ENCODE measurements at places on chromosomes 6 and 20.

DNA sequence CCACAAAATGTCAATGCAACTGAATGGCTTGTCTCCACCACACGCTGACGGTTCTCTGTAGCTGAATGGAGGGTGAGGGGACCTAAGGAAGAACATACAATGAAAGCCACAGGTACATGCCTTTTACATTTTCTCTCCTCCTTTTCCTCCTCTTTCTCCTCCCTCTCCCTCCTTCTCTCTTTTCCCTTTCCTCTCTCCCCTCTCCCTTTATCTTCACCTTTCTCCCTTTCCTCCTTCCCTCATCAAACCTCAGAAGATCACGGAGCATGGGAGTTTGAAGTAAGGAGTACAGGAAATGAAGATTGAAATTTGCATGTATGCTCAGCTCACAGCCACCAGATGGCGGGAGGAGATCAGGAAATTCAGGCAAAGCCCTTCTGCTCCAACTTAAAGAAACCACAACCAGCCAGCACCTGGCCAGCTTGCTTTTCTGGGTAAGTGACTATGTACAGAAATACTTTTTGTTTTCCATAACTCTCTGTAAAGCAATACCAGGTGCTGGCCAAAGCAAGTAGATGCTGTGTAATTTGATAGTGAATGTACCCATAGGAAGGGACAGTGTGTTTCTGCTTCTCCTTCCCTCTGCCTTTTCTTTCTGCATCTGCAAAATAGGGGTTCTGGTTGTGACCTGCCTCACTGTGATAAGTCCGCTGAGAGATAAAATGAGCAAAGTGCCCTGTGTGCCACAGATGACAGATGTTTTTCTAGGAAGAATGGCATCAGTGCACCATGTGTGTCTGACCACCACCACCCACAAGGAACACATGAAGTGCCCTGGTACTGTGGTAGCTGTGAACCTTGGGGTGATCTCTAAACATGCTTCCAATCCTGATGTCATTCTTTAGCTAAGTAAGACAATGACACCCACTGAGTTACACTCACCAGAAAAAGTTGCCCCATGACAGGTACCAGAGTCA lies 18.6 kb upstream of the FOXO3 start:
- DNase-seq: peak; percentile 46

DNA sequence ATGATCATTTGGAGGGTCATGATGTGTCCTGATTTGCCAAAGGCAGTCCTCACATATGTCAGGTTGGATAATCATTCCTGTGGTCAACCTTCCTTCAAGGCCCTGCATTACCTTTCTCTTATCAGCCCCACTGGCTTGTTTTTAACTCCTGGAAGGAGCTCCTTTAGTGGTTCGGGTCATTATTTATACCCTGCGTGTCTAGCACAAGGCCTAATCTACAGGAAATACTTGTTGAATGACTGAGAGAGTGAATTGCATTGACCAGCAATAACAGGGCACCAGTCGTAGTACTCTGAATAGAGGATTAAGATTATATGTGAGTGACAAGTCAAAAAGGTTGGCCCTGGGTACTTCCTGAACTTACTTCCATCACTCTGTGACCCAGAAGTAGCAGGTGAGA lies 4.5 kb downstream of the HIVEP2 start:
- no peak for DNase-seq

GRCh38 chr6:124928851-124929250 lies 33.4 kb upstream of the RNF217 start:
- no peak for DNase-seq

DNA sequence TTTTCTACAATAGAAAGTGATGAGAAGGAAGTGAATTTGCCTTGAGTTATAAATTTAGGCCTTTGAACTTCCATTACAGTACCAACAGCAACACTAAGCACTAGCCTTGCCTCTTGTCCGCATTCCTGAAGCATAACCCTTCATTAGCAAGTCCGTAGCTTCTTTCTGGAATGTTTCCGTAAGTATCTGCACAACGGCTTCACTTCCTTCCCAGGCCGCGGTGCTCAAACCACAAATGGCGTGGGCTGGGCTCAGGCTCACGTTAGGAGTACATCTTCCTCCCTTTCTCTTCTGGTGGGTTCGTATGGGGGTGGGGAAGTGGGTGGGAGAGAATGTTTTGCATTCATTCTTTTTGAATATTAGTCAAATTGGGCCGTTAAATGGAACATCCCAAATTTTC lies 193.8 kb upstream of the SNX9 start:
- peak; percentile 10 for DNase-seq

GRCh38 chr20:1841554-1842140 lies 53.6 kb upstream of the SIRPA start:
- no peak for DNase-seq

DNA sequence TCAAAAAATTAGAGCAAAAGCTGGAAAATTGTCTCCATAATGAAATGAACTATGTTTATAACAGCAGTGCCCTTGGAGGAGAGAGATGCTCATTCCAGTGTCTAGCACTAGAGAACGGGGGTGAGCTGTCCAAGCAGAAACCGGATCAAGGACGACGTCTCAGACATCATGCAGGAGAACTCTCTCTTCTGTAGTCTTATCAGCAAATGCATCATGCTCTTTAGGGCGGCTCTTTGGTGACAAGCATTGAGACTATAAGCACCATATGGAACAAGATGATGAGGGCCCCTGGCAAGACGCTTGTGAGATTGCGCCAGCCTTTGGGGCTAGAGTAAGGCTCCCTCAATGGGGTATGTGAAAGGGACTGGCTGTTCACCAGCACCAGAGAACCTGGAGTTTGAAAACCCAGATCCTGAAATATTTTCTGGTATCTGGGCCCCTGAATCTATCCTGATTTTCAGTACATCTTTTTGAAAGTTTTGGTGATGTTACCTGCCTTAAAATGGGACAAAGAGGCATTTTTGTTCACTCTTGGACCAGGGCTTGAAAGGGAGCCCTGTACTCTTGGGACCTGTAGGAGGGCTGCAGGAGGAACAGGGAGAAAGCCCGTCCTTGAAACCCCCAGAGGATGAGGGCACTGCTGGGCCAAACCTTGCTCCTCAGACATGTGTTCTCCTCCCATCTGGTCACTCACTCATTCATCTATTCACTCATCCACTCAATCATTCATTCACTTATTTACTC lies 127.6 kb downstream of the TTLL2 start:
- DNase-seq: no peak

DNA sequence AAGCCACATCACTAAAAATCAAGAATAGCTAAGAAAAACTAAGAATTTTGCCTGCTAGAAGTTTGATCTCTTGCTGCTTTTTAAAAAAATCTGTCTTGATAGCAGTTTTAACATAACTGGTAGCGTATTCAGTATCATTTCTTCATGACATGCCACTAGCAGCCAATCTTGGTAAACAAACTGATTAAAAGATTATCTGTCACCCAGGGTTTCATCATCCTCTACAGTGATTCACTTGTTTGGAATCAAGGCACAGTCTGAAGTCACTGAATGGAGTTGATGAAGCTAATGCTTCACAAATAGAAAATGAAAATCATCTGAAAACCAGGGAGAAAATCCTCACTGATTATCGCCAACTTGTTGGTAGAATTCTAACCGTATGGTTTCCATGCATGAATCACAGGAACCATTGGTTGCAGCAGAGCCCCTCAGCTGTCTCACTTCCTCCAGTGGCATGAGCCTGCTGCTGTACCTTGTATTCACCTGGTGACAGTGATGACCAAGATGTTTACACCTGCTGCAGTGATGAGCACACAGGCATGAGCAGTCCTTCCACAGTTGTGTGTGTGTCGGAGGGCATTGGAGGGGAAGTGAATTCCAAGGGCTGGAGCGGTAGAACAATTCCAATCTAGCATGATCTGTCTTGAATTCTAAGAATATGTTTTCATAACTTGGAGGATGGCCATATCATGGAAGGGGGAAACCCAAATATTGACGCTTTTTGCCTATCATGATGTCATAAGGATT lies 275.0 kb downstream of the KHDC1L start:
- DNase-seq: no peak

GRCh38 chr6:74447013-74447412 lies 751.0 kb downstream of the CD109 start:
- DNase-seq: no peak

DNA sequence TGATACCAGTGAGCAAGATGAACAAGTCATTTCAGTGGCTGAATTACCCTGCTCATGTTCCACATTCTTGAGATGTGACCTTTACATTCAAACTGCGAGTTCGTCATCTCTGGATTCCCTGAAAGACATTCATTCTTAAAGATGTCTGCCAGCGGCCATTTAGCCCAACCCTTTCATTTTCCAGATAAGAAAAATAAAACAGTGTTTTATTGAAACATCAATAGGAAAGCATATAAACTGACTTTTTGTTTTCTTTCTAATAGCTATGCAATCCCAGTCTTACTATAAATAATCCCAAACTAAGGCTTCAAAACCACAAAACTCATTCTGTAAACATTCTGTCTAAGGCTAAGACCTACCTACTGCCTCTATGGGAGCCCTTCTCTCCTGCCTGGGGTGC lies 134.0 kb downstream of the SAMD5 start:
- DNase-seq: no peak

DNA sequence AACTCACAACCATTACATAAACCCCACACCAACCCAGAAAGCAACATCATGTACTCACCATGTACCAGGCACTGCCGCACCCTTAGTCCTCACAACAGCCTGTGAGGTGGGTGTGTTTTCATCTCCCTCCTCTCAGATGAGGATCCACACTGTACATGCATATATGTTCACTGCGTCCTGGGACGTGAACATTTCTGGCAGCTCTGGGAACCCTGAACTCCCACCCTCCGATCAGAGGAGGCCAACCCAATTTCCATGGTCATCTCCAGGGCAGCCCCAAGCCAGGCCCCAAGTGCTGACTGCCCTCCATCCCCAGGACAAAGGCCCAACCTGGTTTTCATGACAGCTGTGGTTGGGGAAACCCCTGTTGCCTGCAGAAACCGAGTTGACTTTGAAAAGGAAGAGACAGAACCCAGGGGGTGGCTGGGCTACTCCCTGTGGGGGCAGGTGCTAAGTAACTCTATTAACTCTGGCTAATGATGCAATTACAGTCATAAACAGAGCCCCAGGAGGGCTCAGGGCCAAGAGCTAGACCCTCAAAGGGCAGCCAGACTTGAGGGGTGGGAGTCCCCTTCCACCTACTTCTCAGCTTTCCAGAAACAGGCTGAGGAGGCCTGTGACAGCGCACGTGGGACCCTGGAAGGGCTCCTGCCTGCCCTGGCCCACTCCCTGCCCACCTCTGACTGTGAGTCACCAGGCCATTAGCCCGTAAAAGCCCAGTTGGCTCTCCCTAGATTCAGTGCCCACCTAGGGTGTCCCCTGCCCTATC lies 2.6 kb downstream of the TFEB start:
- DNase-seq: no peak

GRCh38 chr6:168159506-168159905 lies 80.5 kb upstream of the FRMD1 start:
- DNase-seq: no peak

DNA sequence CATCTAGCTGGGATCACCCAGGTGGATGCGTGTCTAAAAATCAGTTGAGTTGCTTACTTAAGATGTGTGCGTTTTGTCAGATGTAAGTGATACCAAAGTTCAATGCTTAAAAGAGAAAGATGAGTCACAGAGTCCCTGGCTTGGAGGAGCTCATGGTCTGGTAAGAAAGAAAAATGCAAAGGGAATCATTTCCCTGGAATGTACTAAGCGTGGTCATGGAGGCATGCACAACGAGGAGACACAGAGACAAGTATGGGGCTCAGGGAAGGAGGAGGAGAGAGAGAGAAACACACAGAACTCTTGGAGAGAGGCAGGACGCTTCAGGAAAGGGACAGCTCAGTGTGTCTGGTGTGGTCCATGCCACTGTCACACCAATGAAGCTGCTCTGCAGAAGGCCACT lies 186.9 kb upstream of the GMDS start:
- DNase-seq: no peak

DNA sequence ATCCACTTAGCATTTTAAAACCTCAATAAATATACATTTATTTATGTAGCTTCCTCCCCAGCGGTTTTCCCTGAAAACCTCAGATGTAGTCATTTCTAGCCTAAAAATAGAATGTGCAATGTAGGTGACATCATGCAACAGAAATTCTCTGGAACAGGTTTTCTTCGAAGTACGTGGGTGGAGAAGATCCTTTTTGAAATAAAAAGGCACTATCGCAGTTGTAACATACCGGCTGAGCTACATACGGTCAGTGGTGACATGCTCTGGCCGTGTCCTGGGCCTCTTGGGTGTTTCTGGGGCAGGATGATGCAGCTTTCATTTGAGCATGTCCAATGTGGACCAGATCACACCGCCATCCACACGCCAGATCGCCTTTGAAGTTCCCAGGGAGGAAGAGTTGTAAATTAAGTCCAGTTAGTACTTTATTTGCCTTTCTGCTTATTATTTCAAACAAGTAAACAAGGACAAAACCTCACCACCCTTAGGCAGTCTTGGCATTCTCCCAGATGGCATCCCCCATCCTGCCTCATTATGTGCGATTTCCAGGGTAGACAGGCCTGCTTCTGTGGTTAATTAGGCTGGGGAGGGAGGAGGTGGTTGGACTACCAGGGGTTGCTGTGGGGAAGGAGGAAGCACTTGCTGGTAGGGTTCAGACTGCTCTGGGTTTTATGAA lies 109.5 kb upstream of the CLDN20 start:
- DNase-seq: peak; percentile 88

DNA sequence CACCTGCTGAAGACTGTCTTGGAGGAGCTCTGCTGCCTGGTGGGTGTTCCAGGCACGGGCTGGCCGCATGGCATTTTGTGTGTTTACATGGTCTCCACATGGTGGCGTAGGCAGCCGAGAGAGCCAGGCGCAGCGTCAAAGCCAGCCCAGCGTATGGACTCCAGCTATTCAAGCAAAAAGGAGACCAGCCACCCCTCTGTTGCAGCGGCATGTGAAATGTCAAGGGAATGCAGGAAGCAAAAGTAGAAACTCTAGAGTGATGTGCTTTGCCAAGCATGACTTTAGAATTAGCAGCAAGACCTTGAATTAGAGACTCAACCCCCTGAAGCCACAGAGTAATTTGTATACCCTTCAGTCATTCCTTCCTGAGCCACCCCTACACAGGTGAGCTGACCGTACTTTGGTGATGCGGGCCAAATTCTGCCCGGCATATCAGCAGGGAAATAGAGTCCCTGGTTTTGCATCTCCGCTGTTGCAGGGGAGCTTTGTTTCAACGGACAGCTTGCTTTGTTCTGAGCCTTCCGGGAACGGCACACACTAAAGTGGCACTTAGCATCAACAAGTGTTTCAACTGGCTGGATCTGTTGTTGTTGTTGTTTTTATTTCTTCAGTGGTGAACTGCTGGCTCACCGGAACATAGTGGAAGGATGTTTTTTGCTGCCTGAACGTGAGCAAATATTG lies 48.5 kb downstream of the FNDC1 start:
- DNase-seq: peak; percentile 7

All from inflammatory macrophage treated with lipopolysaccharide for 1 hour (primary cell).